ENCODE measurements at places on chromosomes 2 and 18.

GRCh38 chr18:48675352-48675761 is 136.5 kb downstream of the CTIF start:
- peak; percentile 71 for DNase-seq

- DNase-seq: no peak
Measured at GRCh38 chr2:25332571-25332970, 9.2 kb downstream of the DNMT3A start.

- DNase-seq: no peak
Measured at GRCh38 chr2:3839476-3839875, 136.1 kb downstream of the DCDC2C start.

DNA sequence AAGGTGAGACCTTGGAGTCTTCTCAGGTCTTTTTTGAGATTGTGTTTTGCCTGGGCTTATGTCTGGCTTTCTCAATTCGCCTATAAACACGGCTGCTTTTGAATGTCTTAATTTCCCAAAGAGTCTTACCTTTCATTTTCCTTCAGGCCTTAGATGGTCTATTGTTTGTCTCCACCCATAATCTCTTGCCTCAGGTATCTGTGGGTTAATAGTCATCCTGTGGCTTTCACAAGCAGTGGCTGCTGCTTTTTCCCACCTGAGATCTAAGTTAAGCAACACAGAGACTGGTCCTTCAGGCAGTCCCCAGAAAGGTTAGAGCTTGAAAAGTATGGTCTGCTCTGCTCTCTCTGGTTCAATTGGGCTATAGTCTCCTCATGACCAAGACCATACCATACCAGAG is 275.3 kb downstream of the INSIG2 start:
- peak; percentile 89 for DNase-seq

GRCh38 chr2:231684314-231685223 is 23.8 kb upstream of the PTMA start:
- no peak for DNase-seq

- DNase-seq: no peak
Measured at GRCh38 chr2:134665727-134666506, 52.9 kb downstream of the TMEM163 start.

- no peak for DNase-seq
Measured at GRCh38 chr2:199460846-199461710, 3.3 kb upstream of the SATB2 start.

DNA sequence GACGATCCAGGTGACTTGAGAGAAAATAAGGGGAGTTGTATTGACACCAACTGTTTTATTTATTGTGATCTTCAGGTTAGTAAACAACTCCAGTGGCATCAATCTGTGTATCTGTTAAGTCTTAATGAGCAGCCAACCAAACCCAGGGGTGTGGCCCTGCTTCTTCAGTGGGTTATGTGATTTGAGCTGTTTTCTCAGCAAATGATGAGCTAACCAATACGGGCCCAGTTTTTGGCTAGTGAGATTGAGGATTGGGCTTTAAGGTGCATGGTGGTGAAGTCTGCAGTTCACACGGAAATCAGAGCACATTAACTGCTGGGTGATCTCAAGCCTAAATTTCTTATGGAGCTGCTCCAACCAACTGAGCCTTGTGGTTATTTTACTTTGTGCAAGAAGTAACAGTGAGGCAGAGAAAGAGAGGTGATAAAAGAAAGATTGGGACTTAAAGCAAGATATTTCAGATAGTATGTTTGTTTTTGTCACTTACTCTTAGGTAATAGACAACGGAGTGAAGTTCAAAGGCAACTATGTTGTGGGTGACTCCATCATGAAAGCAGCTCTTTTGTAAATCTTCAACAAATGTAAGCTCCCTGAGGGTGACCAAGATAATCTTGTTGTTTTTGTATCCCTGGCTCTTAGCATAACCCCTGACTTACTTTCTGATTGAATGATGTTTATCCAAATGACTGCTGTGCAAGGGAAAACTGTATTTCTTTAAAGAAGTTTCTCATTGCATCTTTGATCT is 2.4 kb downstream of the MTCL1 start:
- DNase-seq: no peak

DNA sequence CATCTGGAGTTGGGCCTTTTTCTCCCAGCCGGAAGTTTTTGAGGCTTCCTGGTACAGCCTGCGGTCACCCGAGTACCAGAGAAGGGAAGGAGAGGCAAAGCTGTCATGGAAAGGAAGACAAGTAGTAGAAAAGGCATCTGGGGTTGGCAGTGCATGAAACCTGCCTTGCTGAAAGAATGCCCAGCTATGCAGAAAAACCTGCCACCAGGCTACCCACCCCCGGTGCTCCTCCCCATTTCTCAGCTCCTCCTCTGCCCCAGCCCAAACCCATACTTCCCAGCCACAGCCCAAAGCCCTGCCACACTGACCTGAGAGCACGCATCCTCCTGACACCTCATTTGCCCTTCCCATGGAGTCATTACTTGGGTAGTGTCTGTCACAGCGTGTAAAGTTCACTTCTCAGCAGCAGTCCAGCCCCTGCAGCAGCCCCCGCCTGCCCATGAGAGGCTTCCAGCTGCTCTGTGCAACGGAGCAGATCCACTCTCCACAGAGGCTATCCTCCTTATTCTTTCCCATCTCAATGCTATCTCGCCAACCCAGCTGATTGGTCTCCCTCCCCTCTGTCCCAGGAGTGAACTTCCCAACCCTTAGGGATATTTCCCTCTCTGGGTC is 40.4 kb upstream of the MAL start:
- no peak for DNase-seq

GRCh38 chr2:170895023-170895757 is 33.9 kb upstream of the GORASP2 start:
- DNase-seq: peak; percentile 34

DNA sequence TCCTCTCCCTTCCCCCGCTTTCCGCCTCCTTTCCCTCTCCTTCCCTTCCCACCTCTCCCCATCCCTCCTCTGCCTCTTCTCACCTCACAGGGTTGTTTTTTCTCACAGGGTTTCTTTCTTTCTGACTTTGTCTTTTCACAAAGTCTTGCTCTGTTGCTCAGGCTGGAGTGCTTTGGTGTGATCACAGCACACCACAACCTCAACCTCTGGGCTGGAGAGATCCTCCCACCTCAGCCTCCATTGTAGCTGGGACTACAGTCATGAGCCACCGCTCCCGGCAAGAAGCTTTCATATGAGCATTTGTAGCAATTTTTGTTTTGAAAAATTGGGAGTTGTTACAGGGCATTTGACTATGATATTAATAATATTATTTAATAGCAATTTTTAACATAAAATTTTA is 32.9 kb downstream of the ACSL3 start:
- no peak for DNase-seq

GRCh38 chr2:129975016-129975774 is 4.3 kb upstream of the RAB6C start:
- no peak for DNase-seq

- no peak for DNase-seq
Measured at GRCh38 chr2:39821871-39822270, 42.8 kb upstream of the THUMPD2 start.

All from mammary epithelial cell (primary cell).